ENCODE measurements at places on chromosomes 1 and 21.

GRCh38 chr1:98502937-98503336 is 158.6 kb upstream of the SNX7 start:
- DNase-seq: no peak

DNA sequence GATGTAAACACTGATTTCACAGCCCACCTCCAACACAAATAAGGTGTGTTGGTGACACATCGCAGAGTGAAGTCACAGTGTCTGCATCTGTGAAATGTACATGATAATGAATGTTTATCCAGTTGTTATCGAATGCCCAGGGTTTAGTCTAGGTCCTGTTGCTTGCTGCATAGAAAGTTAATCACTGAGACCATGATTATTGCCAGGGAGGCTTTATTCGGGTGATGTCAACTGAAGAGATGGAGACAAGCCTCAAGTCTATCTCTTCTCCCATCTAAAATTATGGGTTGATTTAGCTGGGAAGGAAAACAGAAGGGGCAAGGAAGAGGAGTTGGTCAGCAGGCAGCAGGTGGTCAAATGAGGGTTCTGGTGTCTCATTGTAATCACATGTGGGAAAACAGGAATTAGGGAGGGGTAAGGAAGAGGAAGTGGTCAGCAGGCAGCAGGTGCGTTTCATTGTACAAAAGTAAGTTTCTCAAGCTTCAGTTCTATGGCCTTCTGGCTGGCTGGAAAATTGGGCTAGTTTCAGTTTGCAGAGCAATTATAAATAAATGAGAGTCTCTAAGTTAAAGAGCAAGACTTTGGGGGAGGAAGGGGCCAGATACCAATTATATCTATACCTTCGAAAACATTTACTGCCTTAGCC is 146.3 kb upstream of the DNAH14 start:
- DNase-seq: no peak

DNA sequence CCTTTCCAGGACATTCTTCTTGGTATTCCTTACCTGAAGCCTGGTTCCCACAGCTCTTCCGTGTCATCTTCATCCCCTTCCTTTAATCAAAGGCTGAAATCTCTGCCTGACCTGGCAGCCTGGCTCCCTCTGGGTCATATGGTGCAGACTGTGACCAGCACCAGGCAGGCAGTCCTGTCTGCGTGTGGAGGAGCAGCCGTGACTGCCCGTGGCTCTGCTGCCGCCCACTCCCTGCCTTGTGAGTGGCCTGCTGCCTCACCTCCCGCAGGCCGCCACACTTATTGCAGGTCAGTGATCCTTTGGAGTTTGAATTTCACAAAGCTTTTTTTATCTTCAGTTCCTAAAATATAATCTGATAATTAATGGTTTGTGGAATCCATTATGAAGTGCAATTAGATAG is 36.2 kb upstream of the EPHA8 start:
- no peak for DNase-seq

DNA sequence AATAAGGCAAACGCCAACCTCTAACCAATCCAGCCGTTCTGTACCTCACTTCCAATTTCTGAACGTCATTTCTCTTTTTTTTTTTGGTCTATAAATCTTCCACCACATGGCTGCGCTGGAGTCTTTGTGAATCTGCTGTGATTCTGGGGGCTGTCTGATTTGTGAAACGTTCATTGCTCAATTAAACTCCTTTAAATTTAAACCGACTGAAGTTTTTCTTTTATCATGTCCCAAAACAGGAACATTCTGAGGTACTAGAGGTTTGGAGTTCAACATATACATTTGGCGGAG is 65.5 kb upstream of the BACH1 start:
- DNase-seq: no peak

DNA sequence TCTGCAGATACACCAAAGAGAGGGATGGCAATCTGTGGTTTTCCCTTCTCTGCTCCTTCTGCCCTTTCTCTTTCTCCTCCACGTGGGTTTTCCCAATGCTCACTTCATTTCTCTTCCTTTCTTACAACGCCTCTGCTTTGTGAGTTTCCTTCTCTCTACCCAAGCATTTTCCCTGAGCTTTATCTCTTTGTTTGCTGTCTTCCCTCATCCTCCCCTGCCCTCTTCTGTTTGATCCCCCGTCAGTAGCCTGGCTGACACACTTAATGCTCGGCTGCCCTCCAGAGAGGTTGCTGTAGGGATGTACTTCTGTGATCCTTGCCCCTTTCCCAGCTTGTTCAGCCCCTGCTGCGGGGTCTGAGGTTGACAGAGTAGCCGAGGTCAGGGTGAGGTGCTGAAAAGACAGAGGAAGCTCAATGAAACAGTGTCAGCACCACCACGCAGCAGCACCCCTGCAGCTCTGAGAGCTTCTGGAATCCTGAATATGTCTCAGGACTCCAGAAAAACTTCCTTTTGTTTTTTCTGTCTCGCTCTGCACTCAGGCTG is 6.0 kb downstream of the EDARADD start:
- no peak for DNase-seq

GRCh38 chr1:8482979-8483381 is 165.1 kb downstream of the SLC45A1 start:
- DNase-seq: peak; percentile 10

DNA sequence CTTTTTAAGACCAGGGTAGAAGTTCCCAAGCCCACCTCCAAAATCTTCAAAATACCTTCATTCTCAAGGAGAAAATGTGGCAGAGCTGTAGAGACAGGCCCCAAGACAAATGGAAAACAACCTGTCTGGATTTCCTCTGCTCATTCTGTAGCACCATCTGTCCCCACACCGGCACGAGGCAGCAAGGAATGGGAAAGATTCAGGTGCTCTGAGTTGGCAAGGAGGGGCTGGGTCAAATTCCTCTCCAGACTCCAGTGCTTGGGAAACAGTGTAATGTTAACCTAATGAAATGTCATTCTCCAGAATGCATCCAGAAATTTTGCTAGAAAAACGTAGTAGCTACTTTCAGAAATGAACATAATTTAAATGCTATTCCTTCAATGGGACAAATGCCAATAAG is 9.3 kb downstream of the PABPC4 start:
- DNase-seq: no peak

DNA sequence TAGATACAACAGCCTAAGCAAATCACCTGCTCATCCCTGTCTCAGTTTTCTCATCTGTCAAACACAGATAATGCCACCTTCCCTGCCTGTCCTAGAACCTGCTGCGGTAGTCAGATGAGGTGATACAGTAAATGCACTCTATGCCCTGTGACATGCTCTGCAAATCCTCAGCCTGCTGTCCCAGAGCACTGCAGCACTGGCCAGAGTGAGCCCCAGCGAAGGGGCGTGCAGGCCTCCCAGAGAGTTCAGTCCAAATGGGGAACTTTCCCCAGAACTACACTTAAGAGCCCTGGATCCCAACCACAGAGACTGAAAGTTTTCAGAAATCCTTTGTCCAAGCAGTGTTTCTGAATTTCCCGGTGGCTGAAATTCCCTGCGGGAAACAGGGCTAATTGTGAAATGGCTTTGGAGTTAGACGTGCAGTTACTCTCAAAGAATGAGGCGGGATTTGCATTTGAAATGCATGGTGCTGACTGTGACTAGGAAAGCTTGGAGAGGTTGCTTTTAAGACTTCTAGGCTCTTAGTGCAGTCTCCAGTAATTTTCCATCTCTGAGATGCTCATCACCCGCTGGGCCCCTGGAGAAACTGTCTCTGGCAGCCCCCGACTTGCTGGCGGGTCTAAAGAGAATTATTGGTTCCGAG is 206.5 kb upstream of the AJAP1 start:
- no peak for DNase-seq

DNA sequence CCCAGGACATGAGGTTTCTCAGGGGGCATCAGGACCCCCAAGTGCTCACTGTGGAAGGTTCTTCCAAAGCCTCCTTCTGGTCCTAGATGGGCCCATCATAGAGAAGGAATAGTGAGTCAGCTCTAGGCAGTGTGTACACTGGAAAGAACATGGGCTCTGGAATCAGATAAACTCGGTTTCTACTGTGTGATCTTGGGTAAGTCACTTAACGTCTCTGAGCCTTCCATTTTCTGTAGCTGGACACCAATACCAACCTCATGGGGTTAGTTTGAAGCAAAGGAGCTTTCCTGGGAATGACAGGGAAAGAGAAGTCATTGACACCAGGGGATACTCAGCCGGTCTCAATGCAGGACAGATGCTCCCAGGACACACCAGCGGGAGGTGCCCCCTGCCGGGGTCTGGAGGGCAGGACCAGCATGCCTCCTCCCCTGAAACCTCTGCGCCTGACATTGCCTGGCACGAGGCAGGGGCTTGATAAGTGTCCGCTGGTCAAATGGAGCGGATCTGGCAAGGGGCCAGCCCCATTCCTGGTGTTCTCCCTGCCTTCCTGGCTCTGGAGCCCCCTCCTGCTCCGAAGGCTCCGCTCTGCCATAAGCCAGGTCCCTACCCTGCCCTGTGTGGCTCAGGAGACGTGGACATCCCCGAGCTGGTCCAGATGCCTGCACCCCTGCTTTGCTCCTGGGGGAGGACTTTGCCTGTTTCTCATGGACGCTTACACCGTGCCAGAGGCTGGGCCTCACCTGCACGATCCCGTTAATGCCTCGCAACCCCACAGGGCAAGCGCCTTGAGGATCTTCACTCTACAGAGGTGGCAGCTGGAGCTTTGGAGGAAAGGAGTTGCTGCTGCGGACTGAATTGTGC is 52.8 kb downstream of the EDN2 start:
- no peak for DNase-seq

- DNase-seq: no peak
Measured at GRCh38 chr21:38921511-38922251, 116.0 kb downstream of the ETS2 start.

DNA sequence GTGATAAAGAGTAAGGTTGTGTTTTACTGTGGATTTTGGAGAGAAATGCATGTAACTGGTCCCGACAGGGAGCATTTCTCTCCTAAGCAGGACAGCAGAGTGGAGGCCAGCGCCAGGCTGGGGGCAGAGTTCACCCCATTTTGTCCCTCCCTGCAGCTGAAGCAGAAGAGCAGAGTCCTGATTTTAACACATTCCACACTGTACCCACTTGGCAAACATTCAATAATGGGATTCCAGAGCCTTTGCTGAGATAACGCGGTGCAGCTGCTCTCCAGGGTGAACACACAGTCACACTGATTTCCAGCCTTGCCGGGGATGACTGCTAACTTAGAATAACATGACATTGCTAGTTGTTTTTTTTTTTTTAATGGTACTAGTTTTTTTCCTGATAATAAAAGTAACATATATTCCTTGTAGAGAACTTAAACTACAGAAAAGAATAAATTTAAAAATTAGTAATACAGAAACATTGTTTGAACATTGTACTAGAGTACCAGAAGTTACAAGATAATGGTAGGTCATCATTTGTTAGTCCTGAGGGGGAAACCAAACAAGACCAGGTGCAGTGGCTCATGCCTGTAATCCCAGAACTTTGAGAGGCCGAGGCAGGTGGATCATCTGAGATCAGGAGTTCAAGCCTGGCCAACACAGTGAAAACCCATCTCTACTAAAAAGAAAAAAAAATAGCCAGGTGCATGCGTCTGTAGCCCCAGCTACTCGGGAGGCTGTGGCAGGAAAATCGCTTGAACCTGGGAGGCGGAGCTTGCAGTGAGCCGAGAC is 77.2 kb downstream of the SCCPDH start:
- no peak for DNase-seq

- no peak for DNase-seq
Measured at GRCh38 chr1:17923666-17924065, 168.5 kb downstream of the ACTL8 start.

DNA sequence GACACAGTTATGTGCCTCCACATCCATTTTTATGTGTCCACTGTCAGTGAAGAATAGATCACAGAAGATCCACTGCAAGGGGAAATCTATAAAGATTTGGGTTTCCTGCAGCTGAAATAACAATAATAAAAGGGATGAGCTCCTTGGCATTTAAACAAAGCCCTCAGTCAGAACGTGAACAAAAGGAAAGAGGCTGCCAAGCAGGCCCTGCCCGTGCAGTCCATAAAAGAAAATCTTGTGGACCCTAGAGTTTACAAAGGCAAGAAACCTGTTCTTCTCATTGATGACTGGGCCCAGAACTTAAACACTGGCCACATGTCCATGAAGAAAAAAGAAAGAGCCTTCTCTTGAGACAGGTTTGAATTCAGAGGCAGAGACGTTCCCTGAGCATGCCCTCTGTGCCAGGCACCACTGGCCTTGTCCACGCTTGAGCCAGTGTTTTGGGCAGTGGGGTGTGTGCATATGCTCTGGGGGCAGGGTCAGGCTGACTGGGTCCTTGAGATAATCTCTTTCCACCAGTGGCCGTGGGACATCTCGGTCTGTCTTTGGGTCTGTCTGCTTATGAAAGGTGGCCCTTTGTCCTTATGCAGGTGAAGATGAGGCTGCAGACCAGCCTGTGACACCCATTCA is 142.7 kb downstream of the HIVEP3 start:
- no peak for DNase-seq

DNA sequence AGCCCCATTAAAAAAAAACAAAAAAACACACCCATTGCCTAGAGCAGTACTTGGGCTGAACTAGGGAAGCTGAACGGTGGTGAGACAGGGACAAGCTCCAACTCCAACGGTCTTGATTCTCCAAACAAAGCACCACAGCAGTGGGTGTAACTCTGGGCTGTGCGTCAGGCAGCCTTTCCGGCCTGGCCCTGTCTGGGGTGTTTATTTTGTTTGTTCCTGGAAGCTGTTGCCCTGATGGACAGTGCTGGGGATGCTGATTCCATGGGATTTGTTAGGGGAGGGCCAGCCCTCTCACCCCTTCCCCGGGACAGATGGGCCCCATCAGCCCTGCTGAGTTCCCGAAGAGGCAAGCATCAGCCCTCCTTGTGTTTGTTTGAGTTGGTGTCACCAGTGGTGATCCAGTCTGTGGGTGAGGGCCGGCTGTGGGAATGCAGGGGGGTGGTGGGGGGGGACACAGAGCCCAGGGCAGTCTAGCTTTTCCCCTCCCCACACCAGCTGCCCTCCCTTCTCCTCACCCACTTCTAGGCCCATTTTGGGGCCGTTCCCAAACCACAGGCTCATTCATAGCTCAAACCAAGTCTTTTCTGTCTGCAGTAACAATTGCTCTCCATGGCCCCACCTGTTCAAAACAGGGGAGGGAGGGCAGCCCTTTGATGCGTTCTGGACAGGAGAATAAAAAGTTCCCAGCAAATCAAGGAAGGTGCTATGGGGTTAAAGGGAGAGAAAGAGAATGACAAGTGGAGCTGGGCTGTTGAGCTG is 4.5 kb downstream of the WNT2B start:
- DNase-seq: no peak

DNA sequence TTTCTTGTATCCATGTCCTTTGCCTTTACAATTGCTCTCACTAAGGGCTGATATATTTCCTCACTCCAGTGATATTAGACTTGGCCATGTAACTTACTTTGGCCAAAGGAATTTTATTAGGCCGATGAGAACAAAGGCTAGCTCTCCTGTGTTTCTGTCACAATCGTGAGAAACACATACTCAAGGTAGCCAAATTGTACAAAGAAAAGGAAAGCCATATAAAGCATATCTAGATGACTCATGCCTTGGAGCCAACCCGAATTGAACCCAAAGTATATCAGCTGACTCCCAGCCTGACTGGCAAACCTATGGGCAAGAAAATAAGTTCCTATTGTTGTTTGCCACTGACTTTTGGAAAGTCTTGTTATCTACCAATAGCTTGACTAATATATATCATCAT is 371.7 kb upstream of the LRRC7 start:
- DNase-seq: no peak

Data from ELR (cell line).